ENCODE measurements at places on chromosomes 12 and 14.

DNA sequence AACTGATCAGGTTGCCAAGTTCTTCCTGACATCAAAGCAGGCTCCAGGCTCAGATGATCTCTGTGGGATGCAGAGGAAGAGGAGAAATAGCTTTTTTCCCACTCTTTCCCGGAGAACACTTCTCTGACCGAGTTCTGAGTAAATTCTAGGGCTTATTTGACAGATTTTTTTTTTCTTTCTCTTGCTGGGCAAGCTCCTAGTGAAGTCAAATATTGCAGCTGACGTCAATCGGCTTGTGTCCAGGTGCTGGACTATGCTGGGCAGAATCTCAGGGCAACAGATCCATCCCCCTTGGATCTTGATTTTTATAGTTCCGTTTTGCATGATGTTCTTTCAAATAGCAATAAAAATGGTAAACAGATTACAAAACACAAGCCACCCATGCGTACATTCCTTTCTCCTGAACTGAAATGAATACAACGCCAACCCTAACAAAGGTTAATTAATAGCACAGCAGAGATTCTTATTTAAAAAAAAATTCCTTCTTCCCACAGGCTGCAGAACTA is 182.2 kb downstream of the NOVA1 start:
- DNase-seq: no peak

DNA sequence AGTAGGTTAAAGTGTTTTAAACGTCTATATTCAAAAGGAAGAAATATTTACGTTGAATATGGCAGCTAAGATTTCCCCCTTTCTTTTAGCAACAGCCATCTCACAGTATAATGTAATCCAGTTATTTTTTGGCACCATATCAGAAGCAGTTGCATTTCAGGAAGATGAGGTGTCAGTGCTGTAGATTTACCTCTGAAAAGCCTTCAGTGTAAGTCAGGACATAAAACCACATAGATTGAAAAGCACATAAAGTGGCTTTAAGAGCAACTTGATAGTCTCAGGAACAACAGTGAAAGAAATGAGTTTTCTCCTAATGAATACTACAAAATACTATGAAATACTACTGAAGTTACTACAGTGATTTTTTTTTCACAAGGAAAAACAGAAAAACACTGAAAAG is 6.9 kb downstream of the MLH3 start:
- no peak for DNase-seq

GRCh38 chr14:74574090-74574433 is 38.0 kb downstream of the LTBP2 start:
- DNase-seq: no peak

- DNase-seq: no peak
Measured at GRCh38 chr14:76612654-76613053, 148.6 kb upstream of the VASH1 start.
